Activated naive CD4-positive, alpha-beta T cell treated with anti-CD3 and anti-CD28 coated beads for 36 hours (primary cell): ENCODE measurements at places on chromosomes 5 and 9. TPM values are rescaled to one million over a fixed set of nuclear protein-coding genes. Genes with fewer than 3 reads are reported as not detected.

DNA sequence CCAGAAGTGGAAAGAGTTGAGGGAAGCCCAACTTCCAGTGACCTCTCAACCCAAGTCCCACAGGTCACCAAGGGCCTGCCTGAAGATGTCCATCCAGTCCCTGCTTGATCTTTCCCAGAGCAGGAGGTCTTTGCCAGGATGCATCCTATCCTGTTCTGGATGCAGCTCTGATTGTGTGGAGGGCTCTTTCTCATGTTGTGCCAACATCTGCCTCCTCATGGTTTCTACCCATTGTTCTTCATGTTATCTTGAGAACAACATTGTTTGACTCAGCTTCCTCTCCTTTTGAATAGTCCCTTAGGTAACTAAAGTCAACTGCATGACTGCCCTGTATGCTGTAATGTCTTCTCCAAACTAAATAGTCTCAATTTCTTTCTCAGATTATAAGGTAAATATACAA, 169.3 kb downstream of the CCDC192 start:
- DNase-seq, result no peak

GRCh38 chr9:34413231-34413852, 36.6 kb upstream of the MYORG start:
- DNase-seq, result peak; percentile 68

GRCh38 chr9:80883826-80884579, 805.3 kb downstream of the TLE1 start:
- no peak for DNase-seq

The OR2Y1 gene
- not detected for total RNA-seq

The ZNF618 gene
- total RNA-seq, result 0.02 TPM

GRCh38 chr5:54090495-54091120, 219.8 kb downstream of the ARL15 start:
- DNase-seq, result no peak

- no peak for DNase-seq
Observed at GRCh38 chr9:69623276-69623675, 48.9 kb downstream of the APBA1 start.

The PCDHB9 gene
- total RNA-seq, result not detected

GRCh38 chr9:20713172-20713571, 29.1 kb downstream of the FOCAD start:
- no peak for DNase-seq

DNA sequence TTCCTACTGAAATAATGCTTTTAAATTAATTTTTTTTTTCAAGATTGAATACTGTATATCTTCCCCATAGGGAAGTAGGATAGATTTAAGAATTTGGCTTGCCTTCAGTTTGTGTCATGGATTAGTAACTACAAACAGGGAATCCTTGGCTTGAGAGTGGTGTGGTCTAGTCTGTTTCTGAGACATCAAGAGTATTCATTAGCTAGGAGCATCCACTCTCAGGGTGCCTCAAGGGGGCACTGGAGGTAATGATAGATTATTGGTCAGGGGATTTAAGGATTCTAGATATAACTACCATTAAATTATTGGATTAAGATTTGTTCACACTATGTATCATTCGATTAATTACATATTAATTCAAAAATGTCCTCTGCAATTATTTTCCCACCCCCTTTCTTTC, 91.8 kb upstream of the TXNDC8 start:
- DNase-seq, result no peak

GRCh38 chr5:83555263-83555662, 83.7 kb downstream of the VCAN start:
- no peak for DNase-seq

The DELE1 gene
- total RNA-seq, result 50.6 TPM

GRCh38 chr5:79488775-79489174, 25.2 kb downstream of the HOMER1 start:
- DNase-seq, result no peak

The FOXD4L5 gene
- 0.10 TPM for total RNA-seq

- DNase-seq, result no peak
Observed at GRCh38 chr5:153342487-153342886, 148.0 kb upstream of the GRIA1 start.

GRCh38 chr5:39505363-39505762, 80.6 kb upstream of the DAB2 start:
- DNase-seq, result no peak

- DNase-seq, result no peak
Observed at GRCh38 chr5:3658929-3659328, 63.3 kb downstream of the IRX1 start.

GRCh38 chr5:132493241-132493640, 2.7 kb upstream of the IRF1 start:
- DNase-seq, result no peak

DNA sequence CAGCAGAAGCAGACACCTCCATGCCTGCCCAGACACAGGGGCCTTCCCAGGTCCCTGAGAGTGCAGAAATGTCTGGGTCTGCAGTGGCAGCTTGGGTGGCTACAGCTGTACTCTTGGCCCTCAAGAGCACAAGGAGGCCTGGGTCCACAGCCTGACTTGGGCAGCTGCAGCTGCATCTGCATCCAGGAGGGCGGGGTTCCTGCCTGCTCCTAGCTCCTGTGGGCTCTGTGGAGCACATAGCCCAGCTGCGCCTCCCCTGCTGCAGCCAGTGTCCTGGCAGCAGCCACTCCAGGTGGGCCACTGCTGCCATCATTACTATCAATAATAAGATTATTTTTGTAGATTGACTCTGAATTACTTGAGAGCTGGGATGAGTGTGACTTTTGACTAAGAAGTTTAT, 162.0 kb upstream of the PTCH1 start:
- DNase-seq, result no peak

GRCh38 chr5:36628695-36629094, 22.3 kb downstream of the SLC1A3 start:
- DNase-seq, result no peak

DNA sequence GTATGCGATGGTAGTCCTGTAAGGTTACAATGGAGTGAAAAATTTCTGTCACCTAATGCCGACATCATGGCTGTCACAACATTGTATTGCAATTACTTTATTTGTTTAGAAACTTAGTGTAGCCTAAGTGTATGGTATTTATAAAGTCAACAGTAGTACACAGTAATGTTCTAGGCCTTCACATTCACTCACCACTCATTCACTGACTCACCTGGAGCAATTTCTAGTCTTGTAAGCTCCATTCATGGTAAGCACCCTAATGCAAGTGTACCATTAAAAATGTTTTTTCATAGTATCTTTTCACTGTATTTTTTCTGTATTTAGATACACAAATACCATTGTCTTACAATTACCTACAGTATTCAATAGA, 58.5 kb downstream of the ATP10B start:
- DNase-seq, result no peak

GRCh38 chr9:127899128-127899943, at the start of gene ST6GALNAC6:
TSS of gene ST6GALNAC6 (minus strand) at chr9:127899603. CDS start at chr9:127897981, 1,622 bp downstream.
- peak; percentile 68 for DNase-seq

- no peak for DNase-seq
Observed at GRCh38 chr5:181008136-181008535, 19.5 kb downstream of the BTNL3 start.

GRCh38 chr9:135776893-135777622, 75.1 kb downstream of the KCNT1 start:
- no peak for DNase-seq

GRCh38 chr5:1414311-1415058, 30.8 kb downstream of the SLC6A3 start:
- DNase-seq, result no peak

- DNase-seq, result no peak
Observed at GRCh38 chr9:36560771-36561170, 11.9 kb upstream of the MELK start.

The SLC34A1 gene
- not detected for total RNA-seq

DNA sequence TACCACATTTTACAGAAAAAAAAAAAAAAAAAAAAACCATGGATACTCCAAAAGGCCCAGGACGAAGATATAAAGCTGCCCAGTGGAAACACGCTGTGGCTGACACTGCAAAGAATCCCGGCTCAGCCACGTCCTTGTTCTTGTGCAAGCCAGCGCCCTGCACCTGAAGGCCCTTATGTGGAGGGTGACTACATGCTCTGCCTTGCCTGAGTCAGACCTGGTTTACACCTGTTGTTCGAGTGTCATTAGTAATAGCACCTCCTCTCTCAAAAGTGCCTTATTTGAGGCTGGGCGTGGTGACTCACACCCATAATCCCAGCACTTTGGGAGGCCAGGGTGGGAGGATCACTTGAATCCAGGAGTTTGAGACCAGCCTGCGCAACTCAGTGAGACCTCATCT, 54.3 kb upstream of the ZSWIM6 start:
- DNase-seq, result peak; percentile 25

GRCh38 chr5:69368458-69369339, 621 bp downstream of the AK6 start:
- peak; percentile 15 for DNase-seq

The OR1J4 gene
- not detected for total RNA-seq

DNA sequence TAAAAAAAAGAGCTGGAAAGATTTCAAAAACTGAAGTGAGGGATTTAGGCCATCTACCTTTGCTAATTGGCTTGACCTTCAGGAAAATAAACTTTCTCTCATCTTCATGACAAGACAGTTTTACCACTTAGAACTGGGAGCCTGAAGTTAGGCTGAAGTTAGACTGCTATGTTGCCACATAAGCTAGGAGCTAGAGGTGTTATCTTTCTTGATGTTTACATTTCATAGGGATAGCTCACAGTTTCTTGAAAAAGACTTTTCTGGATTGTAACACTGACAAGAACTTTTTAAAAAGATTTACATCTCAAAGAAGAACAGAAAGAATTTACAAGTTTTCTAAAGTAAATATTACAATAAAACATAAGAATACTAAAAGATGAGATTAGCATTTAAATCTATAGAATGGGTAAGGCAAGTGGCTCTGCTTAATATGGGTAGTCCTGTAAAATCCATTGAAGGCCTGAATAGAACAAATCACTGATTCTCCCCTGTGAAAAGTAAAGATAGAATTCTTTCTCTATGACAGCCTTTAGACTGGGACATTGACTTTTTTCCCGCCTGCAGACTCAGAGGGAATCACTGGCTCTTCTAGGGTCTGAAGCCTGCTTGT, 1665.4 kb upstream of the CDH9 start:
- DNase-seq, result no peak

The CFAP157 gene
- 0.07 TPM for total RNA-seq

GRCh38 chr5:77761606-77762005, 14.5 kb downstream of the TBCA start:
- no peak for DNase-seq

The HRH2 gene
- 10.0 TPM for total RNA-seq

DNA sequence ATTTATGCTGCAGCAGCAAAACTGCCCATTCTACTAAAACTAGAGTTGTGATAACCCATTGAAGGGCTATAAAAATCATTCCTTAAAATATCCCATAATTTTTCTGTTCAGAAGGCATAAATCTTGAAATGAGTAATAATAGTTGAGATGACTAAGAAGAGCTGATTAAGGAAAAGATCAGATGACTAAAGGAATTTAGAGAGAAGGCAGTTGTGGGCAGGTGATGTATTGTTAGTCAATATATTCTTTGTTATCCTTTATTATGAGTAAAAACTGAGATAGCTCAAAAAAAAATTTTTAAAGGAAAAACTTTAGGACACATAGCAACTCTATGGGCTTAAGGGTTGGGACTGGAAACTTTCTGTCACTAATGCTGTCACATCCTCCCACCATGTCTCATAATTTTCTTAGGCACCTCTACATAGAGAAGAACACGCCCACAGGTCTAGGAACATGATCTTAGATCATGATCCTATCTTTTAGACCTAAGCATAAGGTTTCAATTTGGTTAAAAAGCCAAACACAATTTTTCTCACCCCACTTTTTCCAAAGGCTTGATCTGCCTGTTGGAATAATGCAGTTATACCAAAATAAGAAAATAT, 597.5 kb upstream of the MEF2C start:
- DNase-seq, result no peak

- no peak for DNase-seq
Observed at GRCh38 chr5:65880496-65881072, 45.8 kb upstream of the ERBIN start.

DNA sequence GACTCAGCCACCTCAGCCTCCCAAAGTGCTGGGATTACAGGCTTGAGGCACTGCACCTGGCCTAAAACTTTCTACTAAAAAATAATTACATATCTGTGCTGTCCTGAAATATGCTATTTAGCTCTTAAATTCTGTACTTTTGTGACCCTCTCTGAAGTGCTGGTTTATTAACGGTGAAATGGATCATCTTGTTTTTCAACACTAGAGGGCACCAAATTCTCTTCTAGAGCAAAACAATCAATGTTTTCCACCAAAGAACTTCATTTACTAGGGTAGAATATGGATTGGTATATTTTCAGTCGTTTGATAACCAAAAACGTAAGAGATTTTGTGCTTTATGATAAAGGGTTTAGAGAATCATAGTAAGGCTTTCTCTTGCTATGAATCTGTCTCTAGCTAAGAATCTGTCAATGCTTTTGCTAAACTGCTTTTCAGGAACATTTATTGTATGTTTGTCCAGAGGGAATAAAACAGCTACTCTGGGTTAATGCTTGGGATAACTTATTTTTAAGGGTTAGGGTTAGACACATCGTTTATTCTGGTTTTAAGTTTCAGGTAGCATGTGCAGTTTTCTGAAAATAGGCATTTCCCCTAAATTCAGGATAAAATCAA, 63.6 kb downstream of the RNF180 start:
- DNase-seq, result no peak

GRCh38 chr9:14846871-14847311, 63.3 kb downstream of the FREM1 start:
- peak; percentile 77 for DNase-seq

DNA sequence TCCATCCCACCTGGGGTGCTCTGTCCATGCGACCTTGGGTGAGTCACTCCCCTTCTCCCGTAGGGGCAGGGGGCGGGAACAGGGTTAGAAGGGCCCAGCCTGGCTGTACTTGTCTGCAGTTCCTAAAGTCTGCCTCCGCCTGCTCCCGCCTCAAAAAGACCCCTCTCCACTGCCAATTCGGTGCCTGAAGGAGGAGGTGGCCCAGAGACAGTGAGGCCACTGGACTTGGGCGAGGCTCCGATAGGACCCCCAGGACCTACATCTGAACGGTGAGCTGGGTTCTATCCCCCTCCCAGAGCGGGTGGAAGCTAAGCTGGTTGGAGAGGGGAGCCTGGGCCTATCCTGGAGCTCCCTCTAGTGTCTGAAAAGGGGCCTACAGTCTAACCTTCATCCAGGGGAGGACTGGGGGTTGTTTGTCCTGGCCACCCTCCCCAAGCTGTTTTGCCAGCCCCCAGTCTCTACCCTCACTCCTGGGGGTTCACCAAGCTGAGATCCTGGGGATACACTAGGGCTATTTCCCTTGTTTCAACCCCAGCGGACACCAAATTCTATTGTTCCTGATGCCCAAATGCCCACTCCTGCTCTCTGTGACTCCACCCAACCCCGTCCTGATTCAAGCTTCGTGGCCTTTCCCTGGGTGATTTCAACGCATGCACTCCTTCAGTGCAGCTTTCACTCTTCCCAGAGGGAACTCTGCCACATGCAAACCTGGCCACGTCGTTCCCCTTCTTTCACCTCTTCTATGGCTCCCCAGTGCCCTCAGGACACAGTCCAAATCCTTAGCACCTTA, 6.1 kb upstream of the CRB2 start:
- peak; percentile 77 for DNase-seq
